ENCODE measurements at places on chromosomes 2 and 18.

DNA sequence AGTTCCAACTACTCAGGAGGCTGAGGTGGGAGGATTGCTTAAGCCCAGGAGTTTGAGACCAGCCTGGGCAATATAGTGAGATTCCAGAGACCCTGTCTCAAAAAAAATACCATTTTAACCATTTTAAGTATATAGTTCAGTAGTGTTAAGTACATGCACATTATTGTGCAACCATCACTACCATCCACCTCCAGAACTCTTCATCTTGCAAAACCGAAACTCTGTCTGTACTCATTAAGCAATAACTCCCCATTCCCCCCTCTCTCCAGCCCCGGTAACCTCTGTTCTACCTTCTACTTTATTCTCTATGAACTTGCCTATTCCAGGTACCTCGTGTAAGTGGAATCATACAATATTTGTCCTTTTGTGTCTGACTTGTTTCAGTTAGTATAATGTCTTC, 86.4 kb downstream of the GFPT1 start:
- DNase-seq = no peak

GRCh38 chr2:205535001-205535400, 147.3 kb upstream of the NRP2 start:
- DNase-seq = no peak

DNA sequence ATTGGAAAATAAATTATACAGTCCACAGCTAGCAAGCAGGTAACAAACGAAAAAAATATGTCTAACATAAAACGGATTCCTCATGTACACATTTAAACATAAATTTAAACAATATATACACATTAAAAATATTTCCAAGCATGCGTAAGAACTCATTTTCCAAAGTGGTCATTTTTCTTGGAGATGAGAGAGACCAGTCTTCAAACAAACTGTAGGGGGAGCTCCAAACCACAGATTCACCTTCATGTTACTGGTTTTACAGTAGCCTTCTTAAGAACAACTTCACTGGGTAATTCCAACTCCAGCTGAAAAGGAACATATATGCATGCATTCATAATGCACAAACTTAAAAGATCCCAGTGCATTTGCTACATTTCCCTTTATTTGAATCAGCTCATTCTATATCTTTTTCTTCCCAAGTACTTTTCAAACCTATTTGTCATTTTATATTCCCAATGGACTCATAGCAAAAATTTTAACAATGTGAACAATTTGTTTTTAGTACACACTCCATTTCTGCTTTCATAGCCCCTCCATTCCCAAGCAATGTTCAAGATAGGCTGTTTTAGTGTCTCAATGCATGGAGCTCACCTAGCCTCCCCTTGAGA, 4.7 kb upstream of the STAMBP start:
- peak; percentile 74 for DNase-seq

DNA sequence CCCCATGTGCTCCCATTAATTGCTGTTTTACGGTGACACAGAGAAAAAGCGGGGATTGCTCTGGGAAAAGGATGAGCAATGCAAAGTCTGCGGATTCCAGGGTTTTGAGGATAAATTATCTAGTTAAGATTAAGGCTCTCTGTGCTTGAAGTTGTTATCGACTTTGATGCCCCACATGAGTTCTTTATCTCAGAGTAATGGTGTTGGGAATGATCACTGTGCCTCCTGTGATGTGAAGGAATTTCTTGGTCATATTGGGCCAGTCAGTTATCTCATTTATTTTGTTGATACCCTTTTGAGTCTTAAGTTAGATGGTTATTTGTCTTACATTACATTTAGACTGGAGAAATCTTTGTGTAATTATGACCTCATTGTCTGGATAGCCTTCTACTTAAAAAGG, 184.6 kb upstream of the MEX3C start:
- no peak for DNase-seq

DNA sequence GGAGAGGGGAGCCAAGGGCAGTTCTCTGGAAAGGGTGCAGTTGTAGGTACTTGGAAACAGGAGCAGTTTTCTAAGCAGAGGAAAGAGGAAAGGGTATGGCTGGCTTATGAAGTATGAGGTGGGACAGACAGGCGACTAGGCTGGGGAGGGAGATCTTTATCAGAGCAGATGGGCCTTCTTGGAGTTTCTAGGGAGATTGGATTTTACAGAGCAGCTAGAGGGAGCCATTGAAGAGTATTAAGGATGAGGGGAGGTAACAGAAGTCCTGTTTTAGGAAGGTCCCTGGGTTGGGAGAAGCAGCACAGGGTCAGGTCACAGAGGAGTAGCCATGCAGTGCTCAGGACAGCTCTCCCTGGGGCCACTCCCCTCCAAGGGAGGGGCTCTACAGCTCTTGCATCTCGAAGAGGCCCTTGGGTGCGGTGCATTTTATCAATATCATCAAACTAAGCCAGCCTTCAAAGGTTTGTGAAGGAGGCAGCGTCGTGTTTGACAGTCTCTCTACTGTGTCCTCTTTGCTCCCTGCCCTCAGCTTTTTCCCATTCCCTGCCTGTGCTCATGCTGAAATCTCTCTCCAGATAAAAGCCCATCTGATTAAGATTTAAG, 154.3 kb downstream of the SETBP1 start:
- DNase-seq = no peak

DNA sequence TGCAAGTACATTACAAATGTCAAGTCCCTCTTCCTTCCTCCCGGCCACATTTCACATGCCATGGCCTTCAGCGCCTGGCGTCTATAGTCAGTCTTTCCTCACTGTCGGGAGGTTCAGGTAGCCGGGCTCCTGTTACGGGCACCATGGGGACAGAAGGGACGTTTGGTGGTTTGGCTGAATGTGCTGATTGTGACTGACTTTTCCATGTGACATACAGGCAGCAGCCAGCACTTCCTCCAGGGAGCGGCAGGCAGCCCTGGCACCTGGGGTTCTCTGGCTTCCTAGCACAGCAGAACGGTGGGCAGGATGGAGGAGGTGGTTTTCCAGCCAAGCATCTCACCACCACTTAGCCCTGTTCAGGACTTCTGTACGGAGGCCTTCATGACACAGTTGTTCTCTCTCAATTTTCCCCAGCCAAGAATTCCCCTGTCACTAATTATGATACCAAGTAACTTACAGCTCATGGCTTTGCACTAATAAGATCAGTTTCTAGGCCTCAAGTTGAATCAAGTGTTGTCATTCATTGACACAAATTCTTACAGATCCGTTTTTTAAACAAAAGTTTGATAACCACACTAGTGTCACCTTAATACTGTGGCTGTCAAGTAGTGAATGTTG, 83.9 kb upstream of the REV1 start:
- DNase-seq = no peak

GRCh38 chr18:74733598-74733997, 135.9 kb downstream of the ZNF407 start:
- no peak for DNase-seq

GRCh38 chr2:99674090-99674489, 184.3 kb upstream of the REV1 start:
- DNase-seq = no peak

DNA sequence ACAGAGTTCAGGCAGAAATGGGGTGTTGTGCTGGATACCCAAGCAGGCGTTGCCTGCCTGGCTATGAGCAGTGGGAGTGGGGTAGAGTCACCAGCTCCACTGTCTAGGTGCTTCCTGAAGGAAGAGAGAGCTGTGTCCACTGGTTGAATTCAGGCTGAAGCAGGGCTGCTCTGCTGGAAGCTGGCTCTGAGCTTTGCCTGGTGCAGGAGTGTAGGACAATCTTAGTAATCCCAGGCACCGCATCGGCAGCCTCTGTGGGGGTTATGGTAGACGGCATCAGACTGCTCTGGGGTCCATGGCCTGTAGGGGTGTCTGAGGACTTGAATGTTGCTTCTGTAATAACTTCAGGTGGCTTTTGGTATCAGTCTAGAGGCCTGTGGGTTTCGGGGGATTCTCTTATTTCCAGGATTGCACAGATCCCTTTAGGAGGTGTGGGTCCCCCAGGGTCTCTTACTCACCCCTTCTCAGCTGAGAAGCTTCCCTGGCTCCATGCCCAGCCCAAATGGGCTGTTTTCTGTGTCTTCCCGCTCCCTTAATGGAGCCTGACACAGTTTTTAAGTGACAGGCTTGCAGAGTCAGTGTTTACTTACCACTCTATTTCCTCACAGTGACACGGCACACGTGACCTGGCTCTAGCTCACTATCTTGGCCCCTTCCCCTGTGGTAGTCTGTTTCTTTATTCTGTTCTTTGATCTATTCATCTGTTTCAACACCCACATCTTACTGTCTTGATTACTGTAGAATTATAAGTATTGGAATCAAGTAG, 644.3 kb downstream of the CBLN2 start:
- DNase-seq = no peak

GRCh38 chr2:234930397-234930796, 21.4 kb upstream of the SH3BP4 start:
- DNase-seq = no peak

DNA sequence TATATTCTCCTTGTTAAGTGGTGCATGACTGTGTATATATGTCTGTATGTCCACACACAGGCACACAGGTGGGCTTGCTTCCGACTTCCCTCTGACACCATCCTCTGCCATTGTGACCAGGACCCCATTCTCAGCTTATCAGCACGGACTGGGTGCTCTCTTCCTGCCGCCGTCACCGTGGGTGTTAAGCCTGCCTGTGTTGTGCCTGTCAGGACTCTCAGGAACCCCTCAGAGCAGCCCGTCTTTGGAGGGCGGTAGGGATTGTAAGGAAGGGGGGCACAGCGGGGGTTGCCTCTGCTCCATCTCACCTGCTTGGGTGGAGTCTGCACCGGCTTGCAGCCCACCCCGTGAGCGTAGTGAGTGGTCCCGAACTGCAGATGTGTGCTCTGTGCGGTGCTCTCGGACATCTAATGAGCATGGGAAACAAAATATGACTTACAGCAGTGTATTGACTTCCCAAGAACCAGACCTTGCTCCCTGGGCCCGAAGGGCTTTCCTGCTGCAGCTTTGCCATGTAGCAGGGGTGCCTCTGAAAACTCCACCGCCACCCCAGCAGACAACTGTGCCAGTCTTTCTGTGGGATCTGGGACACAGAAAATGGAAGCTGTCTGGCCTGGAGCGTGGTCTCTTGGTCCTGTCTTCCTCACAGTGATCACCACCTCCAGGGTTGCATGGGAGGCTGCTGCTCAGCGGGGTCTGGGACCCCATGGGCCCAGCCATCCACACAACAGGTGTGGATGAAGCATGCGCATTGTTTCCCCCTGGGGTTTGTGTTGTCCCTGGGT, 58.9 kb downstream of the SH3RF3 start:
- DNase-seq = no peak

DNA sequence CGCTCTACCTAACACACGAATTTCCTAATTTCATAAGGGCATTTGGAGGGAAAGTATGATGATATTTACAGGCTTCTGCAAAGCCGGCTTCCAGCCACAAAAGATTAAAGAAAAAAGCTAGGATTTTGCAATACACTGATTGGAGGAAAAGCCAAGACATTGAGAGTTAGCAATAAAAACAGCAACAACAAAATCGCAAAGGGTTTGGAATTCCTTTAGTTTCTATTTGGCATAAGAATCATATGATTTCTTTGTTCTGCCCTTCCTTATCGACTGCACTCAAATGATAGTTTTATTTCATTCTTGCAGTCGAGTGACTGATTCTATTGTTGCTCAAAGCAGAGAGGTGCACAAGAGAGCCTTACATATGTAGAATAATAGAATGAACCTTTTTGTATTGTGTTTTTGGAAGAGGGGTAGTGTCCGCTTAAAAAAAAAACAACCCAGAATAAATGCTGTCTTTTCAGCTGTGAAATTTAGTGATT, 3.9 kb upstream of the ZNF532 start:
- DNase-seq = peak; percentile 52

DNA sequence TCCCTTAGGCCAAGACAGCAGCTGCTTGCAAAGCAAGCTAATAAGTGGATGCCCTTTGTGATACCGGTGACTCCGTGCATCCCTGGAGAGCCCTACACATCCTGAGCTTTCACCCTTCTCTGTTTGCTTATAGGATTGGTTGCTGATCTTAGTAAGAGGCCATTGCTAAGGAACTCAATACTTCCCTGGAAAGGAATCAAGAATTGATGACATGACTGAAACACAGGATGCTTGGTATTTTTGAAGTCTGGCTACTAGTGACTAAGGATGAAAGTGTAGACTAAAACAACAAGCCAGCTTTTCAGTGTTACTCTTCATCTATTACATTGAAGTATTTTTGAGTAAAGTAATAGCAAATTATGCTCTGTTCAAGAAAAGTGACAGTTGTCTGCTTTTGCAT, 123.0 kb upstream of the SERPINE2 start:
- no peak for DNase-seq

DNA sequence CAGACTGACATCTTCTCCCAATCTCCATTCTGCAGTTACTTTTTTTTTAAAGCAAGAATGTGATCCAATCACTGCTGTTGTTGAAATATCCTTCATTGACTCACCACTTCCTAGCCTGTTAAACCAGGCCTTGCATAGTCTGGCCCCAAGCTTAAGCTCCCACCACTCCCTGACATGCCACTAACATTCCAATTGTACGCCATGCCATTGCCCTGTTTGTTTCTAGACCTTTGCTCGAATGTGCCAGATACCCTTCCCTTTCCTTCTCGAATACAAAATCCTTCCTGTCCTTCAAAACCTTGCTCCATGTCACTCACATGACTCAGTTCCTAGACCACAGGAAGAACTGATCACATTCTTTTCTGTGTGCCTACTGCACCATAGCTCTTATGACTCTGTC, 224.2 kb downstream of the CYRIA start:
- no peak for DNase-seq

DNA sequence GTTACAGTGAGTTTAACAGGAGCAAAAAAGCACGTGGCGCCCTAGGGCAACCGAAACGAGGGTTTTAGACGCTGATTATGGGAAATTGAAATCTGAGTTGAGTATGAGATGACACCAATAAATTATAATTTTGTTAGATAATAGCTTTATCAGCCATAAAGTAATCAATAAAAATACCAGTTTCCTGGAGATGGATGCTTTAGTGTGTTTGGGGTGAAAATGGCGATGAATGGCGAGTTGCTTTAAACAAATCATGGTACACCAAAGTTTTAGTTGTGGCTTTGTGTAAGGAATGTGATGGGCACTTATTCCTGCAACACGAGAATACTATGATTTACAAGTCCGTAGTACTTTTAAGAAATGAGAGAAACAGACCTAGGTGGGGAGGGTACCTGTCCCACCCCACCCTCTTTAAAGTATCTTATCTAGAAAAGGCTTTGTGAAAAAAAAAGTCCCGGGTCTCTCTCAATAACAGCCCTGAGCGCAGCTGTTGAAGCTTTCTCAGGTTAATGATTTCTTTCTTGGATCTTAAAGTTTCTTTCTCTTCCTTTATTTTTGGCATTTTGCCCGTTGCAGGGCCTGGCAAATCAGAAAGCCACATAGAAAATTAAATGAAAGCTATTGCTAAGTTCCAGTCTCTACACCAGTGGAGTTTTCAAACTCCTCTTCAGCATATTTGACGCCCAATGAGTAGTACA, 1.5 kb upstream of the RRM2 start:
- no peak for DNase-seq

DNA sequence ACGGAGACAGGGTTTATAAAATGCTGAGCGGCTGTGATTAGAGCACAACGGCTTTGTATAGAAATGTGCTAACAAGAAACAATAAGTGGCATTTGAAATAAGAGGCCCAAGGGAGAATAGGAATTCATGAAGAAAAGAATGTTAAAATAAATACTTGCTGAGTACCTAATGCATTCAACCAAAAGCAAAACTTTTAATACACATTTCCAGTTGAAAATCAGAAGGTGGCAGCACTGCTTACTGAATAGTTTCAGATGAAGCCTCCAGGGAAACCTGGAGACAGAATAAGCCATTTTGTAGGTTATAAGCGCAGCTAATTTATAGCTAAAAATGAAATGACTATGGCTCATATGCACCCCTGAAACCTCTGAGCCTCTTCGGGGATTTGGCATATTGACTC, 286.6 kb downstream of the DPP10 start:
- no peak for DNase-seq

GRCh38 chr2:29115797-29116781, 874 bp downstream of the CLIP4 start:
- peak; percentile 45 for DNase-seq

- DNase-seq = no peak
These were observed 467.0 kb upstream of the RAB12 start for GRCh38 chr18:8142131-8142711.
